Left forelimb (tissue), 1 donor: ENCODE measurements at places on chromosomes 4 and X.

- no peak for DNase-seq
These were observed 613.4 kb upstream of the NR3C2 start for GRCh38 chr4:149055624-149056023.

DNA sequence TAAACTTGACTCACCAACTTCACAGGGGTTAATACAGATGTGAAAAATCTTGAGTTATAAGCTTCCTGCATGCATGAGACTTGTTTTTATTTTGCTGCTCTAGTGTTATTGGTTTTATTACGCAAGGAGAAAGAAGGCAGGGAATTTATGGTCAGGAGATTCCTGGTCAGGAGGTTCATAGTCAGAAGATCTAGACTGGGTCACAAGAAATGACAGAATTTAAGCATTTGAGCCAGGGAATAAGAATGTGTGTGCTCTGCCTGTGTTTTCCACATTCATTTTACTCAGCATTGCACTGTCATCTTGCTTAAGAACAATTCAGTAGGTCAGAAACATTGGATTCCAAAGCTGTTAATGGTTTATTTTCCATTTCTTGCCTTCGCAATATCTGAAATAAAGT is 2522.1 kb downstream of the ARAP2 start:
- no peak for DNase-seq

- no peak for DNase-seq
These were observed 28.1 kb downstream of the TBC1D14 start for GRCh38 chr4:6937754-6938153.

DNA sequence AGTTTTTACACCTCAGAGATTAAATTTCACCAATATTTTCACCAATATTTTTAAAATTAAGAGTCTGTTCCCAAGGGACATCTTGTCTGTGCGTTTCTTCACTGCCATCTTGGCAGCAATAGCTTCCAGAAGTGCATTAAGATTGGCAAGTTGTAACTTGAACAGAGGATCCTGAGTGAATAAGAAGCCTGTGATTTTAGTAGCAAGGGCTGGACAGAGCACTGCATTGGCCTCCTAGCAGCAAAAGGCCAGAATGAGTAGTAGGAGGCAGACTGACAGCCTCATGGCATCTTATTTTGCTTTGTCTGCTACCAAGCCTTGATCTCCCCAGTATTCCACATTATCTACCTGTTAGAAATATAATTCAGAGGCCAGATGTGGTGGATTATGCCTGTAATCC is 138.4 kb downstream of the CPE start:
- DNase-seq, result no peak

DNA sequence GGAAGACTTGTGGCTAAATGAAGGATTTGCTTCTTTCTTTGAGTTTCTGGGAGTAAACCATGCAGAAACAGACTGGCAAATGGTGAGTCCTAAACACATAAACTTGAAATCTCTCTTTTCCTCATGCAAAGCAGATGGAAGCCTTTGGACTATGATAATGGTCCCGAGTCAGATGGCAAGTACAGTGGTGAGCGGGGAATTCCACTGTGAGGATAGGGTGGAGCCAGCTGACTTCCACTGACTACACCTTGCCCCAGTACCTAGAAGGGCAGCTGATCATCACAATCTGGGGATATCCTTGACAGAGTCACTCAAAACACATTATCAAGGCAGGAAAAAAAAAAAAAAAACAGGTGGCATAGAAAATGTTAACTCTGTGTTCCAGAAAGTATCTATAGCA is 34.3 kb downstream of the ENPEP start:
- DNase-seq, result no peak

DNA sequence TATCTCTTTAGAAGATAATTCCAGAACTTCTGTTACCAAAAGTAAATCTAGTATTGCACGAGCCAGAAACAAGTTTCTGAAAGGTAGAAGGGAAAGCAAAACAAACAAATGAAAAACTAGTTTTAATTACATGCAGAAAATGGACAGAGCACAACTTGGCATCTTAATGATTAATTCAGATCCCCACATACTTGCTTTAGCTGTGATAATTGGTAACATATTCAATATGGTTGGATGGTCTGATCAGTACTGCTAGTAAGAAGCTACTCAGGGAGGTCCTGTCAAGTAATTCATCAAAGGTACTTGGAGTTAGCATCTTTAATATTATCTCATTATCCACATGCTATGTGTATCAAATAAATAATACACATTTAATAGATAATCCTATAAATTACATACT is 204.3 kb downstream of the TRAM1L1 start:
- DNase-seq, result no peak

- DNase-seq, result no peak
These were observed 200.3 kb upstream of the BCOR start for GRCh38 chrX:40298069-40298468.

DNA sequence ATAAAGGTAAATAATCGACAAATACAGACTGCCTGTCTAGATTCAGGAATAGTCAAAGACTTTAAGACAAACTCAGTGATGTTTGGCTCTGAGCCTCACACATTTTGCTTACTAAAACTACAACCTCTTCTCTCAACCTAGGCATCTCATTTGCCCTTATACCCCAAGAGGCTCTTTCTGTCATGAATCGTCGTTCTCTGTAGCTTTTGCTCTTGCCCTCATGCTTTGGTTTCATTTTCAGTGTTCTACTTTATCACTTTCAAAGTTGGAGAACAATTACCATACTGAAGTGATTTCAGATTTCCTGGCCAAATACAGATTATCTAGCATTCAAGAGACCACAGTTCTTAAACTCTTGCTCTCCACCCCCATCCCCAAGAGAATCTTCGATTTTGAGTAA is 114.1 kb upstream of the RAP2C start:
- no peak for DNase-seq

- no peak for DNase-seq
These were observed 23.8 kb upstream of the CD38 start for GRCh38 chr4:15754323-15754722.

DNA sequence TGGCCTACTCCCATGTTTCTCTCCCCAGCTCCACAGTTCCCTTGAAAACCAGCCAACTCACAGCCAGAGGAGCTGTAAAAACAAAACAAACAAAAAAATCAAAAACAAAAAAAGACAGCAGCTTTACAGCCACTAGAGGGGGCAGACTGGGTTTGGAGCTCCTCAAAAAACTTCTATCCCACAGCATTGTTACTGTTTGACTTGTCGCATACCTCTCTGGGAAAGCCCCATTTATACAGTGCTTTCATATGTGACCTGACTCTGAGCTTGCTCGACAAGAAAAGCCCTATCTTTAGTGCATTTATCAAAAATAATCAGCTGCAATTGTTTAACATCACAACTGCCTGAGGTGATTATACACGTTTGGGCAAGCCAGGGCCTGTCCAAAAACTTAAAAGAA is 21.6 kb downstream of the TSPAN6 start:
- no peak for DNase-seq

DNA sequence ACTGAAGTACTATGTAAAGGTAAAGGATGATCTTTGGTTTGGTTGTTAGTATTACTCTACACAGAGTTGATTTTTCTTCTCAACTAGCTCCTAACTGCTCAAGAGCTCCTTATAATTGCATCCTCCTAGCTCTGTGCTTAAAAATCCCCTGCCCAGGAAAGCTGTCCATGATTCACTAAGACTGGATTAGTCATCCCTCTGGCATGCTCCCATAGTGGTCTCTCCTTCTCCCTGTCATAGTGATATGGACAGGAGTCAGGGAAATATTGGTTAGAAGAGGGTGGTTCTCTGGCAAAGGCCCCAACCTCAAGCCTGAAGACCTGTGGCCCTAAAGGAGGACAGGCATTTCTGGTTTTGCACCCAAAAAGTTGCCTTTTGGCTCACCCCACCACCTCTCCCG is 242.3 kb upstream of the KCNIP4 start:
- no peak for DNase-seq

DNA sequence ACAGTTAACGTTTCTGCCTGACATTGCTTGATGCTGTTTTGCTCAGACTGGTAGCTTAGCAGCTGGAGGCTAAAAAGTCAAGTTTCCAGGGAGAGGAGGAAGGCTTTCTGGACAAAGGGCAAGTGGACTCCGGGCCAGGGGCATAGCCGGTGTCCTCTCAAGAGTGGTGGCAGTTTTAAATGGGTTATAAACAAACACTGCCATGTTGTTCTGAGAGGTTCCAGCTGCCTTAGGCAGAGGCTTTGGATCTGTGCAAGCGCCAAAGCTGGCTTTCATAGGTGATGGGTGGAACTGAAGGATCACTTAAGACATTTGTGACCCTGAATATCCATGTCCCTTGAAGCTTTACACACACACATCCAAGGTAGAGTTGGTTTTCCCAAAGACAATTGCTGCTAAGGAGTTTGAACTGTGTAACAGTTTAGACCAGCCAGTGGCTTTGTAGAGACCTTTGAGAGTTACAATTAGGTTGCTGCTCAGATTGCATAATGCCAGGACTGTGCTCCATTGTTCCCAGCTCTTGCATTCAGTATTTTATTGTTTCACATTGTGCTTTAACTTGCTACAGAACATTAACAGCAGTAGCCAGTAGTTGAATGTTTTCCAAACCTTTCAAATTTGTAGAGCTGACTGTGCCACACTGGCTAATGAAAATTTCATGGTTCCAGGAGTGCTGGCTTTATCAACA is 54.1 kb upstream of the AP1S2 start:
- no peak for DNase-seq

DNA sequence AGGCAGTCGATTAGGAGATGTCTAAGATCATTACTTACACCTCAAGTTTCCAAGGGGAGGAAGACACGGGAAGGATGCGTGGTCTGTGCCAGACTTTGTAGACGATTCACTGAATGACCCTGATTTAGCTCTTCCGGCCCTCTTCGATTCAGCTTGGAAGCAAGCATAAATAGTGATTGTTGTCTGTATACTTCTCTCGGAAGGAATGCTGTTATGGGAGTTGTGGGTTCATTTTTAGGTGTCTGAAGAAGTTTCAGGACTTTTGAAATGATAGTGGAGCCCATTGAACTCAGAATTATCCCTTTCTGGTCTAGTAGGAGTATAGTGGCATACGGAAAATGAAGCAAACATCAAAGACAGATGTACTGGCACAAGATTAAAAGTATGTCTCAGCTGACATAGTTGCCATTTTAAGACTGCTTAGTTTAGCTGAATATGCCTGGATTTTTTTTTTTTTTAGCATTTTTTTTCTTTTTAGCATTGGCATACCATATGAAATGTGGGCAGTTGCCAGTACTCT is 1.0 kb upstream of the ANKRD17 start:
- no peak for DNase-seq

GRCh38 chr4:125390727-125391126 is 76.0 kb downstream of the FAT4 start:
- DNase-seq, result no peak

- DNase-seq, result no peak
These were observed 80.8 kb upstream of the MAB21L2 start for GRCh38 chr4:150501009-150501727.
